ENCODE measurements at places on chromosomes 12 and 14.

GRCh38 chr12:104938371-104938770 is 19.7 kb downstream of the SLC41A2 start:
- no peak for DNase-seq

- DNase-seq, result no peak
Measured at GRCh38 chr12:122087431-122088178, 9.0 kb downstream of the MLXIP start.

GRCh38 chr12:111975161-111975931 is 37.6 kb downstream of the TMEM116 start:
- DNase-seq, result no peak

DNA sequence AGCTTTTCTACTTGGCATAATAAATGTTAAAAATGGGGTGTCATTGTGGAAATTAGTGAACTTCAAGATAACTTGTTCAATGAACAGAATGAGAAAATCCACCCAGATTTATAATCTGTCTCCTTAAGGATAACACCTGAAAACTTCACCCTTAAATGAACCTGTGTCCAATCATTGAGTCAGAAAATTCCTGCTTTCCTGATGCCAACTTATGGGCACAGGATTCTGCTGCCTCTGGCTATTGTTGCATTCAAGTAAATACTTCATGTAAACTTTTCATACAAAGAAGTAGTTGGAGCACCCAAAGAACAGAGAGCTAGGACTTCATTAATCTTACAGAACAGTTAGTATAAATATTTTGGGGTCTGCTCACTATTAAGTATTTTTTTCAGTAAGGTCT is 98.9 kb upstream of the PLEKHA5 start:
- DNase-seq, result no peak

- DNase-seq, result no peak
Measured at GRCh38 chr14:29007990-29008389, 241.4 kb downstream of the FOXG1 start.

DNA sequence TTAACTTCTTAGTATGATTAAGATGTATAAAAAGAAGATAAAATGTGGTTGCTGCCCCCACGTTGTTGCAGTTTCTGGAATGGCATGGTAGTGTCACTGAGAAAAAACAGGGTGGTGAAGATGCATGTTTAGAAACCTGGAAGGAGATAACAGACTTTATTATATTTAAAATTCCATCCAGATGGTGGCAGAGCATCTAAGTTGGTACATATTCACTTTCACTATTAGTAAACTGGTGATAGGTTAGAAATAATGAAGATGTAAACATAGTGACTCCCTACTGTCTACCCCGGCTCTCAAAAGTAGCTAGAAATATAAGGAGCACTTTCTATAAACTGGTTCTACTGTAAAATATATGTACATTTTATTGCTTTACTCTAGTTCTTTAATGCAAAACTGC is 279.3 kb downstream of the NPAS3 start:
- no peak for DNase-seq

- no peak for DNase-seq
Measured at GRCh38 chr12:51441583-51441982, 17.0 kb downstream of the SLC4A8 start.

DNA sequence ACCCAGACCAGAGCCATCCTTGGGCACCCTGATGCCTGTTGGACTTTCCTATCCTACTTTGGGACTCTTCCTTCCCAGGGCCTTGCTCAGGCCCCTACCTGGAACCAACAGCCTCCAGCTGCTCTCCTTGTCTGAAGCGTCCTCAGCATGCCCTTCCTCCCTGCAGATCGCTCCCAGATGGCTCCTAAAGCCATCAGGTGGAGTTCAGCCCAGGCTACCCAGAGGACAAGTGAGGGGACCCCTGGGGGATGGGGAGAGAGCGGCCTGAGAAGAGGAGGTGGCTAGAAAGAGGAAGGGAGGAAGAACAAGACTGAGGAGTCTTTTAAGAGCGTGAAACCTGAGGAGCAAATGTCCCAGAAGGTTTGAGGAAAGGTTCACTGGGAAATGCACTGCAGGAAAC is 236.6 kb downstream of the ZFP36L1 start:
- no peak for DNase-seq

- no peak for DNase-seq
Measured at GRCh38 chr12:54431911-54432814, 13.1 kb upstream of the ITGA5 start.

DNA sequence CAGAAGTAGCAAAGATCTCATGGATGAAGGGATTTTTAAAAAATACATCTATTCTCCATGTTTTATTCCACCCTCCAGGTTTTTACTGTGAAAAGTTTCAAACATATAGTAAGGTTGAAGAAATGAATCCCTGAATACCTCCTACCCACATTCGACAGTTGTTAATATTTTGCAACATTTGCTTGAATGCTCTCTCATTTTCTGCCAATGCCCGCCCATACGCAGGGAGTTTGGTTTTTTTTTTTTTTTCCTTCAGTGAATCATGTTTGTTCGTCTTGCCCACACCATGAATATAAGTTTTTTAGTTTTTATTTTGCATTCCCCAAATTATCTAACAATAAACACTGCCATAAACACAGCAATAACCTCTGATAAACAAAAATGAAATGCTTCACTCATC is 82.9 kb downstream of the MAP1LC3B2 start:
- DNase-seq, result no peak

GRCh38 chr12:5965950-5966383 is 20.9 kb upstream of the ANO2 start:
- peak; percentile 42 for DNase-seq

GRCh38 chr12:125470838-125471783 is 405.9 kb downstream of the AACS start:
- no peak for DNase-seq

DNA sequence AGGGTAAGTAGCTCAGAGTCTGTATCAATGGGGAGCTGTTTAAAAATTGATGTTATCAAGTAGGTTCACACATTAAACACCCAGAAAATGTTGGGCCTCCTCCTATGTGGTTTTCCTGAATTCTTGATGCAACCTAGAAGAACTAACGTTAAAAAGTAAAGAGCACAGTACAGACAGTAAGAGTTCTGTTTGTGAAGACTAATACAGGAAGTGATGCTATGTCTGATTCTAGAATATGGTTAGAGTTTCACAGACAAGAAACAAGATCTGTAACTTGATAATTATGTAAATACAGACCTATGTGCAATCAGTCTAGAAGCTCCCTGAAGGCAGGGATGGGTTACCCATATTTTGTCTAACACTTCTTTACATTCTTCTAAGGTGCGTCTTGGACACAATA is 214.9 kb upstream of the BTG1 start:
- DNase-seq, result no peak

- no peak for DNase-seq
Measured at GRCh38 chr12:76441016-76441415, 92.8 kb upstream of the BBS10 start.

GRCh38 chr12:99605-100004 is 33.0 kb downstream of the IQSEC3 start:
- no peak for DNase-seq

- DNase-seq, result no peak
Measured at GRCh38 chr12:2284321-2284813, 231.6 kb downstream of the CACNA1C start.

GRCh38 chr12:111426344-111427185 is 20.8 kb downstream of the SH2B3 start:
- DNase-seq, result no peak

DNA sequence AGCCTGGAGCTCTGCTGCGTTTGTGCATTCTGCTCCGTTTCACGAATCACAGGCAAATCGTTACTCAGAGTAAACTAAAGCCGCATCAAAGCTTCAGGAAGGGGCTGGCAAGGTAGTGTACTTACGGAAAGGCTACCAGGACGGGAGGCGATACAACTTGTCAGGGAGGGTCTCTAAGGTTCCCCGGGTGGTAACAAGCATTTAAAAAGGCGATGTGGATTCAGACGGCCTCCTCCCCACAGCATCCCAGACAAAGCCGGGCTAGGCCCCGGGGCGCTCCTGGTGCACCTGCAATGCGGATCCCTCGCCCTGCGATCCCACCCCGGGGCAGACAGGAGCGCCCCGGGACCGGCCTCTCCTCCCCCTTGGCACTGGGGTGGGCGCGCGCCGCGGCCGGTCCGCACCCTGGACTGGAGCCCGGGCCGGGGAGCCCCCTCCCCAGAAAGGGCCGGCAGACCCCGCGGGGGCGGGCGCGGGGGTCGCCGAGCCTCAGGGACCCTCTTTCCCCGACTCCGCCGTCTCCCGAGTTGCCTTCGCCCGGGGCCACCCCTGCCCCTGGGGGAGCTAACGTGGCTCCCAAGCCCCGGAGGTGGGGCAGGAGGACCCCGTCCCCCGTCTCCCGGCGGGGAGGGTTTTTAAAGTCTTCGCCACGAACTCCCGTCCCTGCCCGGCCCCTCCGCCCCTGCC is 718 bp downstream of the CCDC92 start:
- no peak for DNase-seq

DNA sequence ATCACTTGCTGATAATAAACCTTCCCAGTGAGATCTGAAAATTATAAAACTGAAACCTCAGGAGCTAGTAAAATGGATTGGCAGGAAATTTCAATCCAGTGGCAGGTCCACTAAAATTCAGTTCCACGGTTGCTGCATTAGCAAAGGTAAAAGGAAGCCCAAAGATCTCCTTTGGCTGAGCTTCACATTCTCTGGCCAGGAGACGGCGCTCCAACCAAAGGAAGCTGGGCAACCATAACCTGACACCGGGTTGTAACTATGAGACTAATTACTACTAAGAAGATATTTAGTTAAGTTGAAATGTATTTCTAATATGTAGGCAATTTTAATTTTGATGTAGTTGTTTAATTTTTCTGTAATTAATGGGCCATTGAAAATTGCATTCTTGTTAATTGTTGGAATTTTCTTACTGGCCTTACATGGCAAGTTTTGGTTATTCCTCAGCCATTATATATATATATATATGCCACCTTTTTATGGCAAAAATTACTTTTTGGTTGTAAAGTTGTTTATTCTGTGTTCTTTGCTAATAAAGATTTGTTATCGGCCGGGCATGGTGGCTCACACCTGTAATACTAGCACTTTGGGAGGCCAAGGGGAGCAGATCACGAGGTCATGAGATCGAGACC is 17.0 kb downstream of the OR8S1 start:
- DNase-seq, result no peak

DNA sequence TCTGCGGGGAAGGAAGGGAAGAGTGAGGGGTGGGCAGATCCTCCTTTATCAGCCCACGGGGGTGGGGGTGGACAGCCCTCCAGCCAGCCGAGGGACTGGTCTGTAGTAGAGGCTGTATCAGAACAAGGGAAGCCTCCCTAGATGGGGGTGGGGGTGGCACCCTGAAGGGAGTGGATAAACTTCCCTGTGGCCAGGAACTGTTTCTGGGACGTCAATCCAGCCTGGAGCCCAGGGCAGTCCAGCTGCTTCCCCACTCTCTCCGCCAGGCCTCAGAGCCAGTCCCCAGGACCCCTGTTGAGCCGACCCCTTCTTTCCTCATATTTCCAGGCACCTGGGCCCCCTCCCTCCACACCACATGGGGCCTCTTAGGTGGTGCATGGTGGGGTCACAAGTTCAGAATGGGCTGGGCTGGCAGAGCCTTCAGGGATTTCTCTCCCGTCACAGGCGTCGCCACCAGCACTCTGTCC is 6.7 kb downstream of the PLD4 start:
- DNase-seq, result no peak

GRCh38 chr12:113070117-113070906 is 13.8 kb downstream of the DTX1 start:
- DNase-seq, result peak; percentile 51

- DNase-seq, result no peak
Measured at GRCh38 chr14:59150990-59151389, 37.5 kb upstream of the DAAM1 start.

GRCh38 chr14:55026793-55027561 is at the start of the genes SOCS4 and WDHD1:
SOCS4 (plus strand) TSS chr14:55027236; CDS start chr14:55043042, 15,806 bp downstream.
WDHD1 (minus strand) TSS chr14:55027099; CDS start chr14:55026787, 312 bp downstream.
- DNase-seq, result peak; percentile 93

- DNase-seq, result no peak
Measured at GRCh38 chr12:89632778-89633177, 75.9 kb downstream of the ATP2B1 start.

GRCh38 chr12:127690161-127690560 is 576.8 kb upstream of the TMEM132C start:
- DNase-seq, result no peak

DNA sequence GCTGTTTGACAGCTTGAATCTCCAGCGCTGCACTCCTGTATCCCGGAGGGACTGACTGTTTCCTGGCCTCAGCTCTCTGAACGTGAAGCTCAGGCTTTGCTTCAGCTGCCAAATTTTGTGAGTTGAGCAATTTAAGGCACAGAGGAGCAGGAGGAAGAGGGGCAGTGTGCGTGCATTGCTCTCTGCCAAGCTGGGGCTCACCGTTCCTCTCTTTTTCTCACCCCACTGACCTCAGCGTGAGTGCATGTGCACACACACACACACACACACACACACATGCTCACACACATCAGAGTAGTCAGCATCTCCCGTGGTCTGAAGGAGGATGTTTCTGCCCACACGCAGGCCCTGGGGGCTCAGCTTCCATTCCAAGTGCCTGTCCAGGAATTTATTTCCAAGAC is 27.8 kb upstream of the BDKRB2 start:
- no peak for DNase-seq

- no peak for DNase-seq
Measured at GRCh38 chr12:49953151-49953550, 2.6 kb downstream of the AQP2 start.

DNA sequence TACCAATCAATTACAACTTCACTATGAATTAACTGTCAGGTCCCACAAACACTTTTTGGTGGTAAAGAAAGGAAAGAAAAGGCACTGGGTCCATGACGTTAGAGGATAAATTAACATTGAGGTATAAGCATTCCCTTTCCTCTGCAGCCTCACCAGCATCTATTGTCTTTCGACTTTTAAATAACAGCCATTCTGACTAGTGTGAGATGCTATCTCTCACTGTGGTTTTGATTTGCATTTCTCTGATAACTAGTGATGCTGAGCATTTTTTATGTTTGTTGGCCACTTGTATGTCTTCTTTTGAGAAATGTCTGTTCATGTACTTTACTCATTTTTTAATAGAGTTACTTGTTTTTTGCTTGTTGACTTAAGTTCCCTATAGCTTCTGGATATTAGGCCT is 9.4 kb downstream of the ANKS1B start:
- no peak for DNase-seq

- DNase-seq, result no peak
Measured at GRCh38 chr12:107914460-107914977, 140.0 kb downstream of the ASCL4 start.

DNA sequence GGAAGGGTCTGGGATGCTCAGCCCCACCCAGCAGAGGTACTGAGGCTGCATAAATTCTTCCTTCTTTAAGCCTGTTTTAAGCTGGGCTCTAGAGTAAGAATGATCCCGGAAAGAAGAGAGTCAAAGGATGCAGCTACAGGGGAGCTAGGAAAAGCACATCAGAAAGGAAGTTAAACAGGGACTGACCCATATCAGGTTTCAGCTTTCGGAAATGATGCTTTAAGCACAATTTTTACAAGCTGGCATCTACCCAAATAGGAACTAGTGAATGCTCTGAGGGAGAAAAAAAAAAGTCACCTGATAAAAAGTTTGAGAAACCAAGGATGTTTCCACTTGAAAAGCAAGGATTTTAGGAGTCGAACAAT is 22.0 kb downstream of the TSPAN8 start:
- no peak for DNase-seq
